ENCODE measurements at places on chromosomes 12 and 14. TPM values are rescaled to one million over a fixed set of nuclear protein-coding genes. Genes with fewer than 3 reads are reported as not detected.

SLC38A2 gene
- total RNA-seq, result 341 TPM

OTUB2 gene
- total RNA-seq, result 3.4 TPM

DNA sequence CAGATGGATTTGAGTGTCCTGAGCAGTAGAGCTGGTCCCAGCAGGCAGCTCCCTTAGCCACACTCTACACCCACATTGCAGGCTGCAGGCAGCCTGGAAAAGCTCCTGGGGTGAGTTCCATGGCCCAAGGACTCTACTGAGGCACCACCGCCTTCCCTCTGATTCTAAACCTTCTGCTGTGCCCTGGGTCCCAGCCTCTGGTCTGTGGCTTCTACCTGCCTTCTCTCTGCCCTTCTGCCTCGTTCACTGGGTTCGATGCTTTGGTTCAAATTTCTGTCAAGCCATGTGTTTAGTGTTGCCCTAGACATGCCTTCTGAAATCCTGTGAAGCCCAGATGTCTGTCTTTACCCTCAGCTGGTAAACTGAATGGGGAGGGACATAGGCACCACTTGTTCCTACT, 1.5 kb upstream of the FGF6 start:
- H3K27me3 ChIP-seq, result no peaks in the 10 kb centered on the region
- H3K4me1 ChIP-seq, result no peaks in the 10 kb centered on the region
- no peak for DNase-seq

- H3K27ac ChIP-seq, result no peak overlapping the region
- DNase-seq, result no peak
- no peaks in the 10 kb centered on the region for H3K36me3 ChIP-seq
Measured at GRCh38 chr12:2382370-2383155, 329.8 kb downstream of the CACNA1C start.

PTGDR gene
- not detected for total RNA-seq

RPGRIP1 gene
- 0.28 TPM for total RNA-seq

- H3K27ac ChIP-seq, result peak overlapping the region; percentile 94
- H3K4me3 ChIP-seq, result peak overlapping the region; percentile 76
- no peak for DNase-seq
Measured at GRCh38 chr14:61761557-61761956, 663 bp upstream of the SNAPC1 start.

GRCh38 chr14:68514608-68515194, 278.2 kb downstream of the ZFP36L1 start:
- H3K4me3 ChIP-seq, result no peak overlapping the region
- H3K27ac ChIP-seq, result no peak overlapping the region
- no peak for DNase-seq
- H3K4me1 ChIP-seq, result no peaks in the 10 kb centered on the region

DNA sequence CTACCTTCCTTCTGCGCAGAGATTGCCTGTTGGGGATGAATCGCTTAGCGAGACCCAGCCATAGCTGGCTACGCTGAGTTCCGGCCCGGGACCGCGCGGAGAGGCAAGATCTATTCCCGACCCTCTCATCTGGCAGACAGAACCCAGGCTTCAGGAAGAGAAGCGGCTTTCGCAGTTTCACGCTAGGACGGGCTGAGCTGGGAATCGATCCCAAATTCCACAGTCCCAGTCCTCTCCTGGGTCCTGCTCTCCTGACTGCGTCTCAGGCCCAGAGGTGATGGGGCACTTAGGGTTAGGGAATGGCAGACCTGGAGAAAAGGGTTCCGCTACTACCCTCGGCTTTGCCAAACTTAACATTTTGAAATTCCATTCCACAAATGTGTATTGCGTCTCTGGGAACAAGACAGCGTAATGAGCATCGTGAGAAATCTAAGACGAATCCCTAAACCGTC, 2.8 kb downstream of the PTPN21 start:
- H3K27me3 ChIP-seq, result no peaks in the 10 kb centered on the region
- DNase-seq, result no peak
- H3K4me1 ChIP-seq, result peaks cover 18% of the 10 kb centered on the region
- peak overlapping the region; percentile 83 for H3K27ac ChIP-seq
- H3K36me3 ChIP-seq, result peaks cover 8% of the 10 kb centered on the region

RERG gene
- not detected for total RNA-seq

GRCh38 chr14:98819132-98819866, 452.7 kb downstream of the BCL11B start:
- H3K4me3 ChIP-seq, result no peak overlapping the region
- H3K36me3 ChIP-seq, result no peaks in the 10 kb centered on the region
- no peak for DNase-seq
- H3K4me1 ChIP-seq, result no peaks in the 10 kb centered on the region

Data from Panc1 (cell line).